ENCODE measurements at places on chromosomes 13 and 19. TPM values are rescaled to one million over a fixed set of nuclear protein-coding genes. Genes with fewer than 3 reads are reported as not detected.

DNA sequence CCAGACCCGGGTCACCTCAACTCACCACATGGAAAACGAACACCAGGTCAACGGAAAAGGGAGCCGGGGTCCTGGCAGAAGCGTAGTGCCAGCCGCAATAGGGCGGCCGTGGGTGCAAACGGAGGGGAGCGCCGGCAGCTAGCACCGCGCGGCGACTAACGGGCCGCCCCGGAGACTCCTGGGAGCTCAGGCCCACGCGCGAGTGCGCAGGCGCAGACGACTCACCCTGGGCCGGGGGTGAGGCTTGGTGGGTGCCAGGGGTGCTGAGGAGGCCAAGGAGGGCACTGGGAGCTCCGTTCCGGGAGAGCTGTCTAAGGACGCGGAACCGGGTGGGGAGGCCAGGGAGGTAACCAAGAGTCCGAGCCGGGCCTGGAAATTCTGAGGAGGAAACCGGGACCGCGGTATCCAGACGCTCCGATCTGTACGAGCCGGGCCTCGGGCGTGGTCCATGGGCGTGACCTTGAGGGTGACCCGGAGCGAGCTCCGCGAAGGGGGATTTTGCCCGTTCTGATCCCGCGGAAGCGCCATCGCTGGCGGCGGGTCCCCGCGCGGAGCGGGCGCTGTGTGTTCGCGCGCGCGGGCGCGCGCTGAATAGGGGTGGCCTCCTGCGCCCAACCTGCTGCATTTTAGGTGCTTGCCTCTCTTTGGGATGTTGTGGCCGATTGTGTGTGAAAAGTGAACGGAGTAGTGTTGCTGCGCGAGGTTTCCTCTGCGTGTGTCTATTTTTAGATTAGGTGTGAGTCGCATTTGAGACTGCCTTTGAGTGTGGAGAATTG, at the start of gene ZNF382:
TSS of gene ZNF382 (plus strand) at position 213 of the 776 bp plus-strand sequence. CDS start 4,602 bp downstream, outside the sequence.
- DNase-seq = peak; percentile 72

- no peak for DNase-seq
Observed at GRCh38 chr19:47152205-47152604, 21.6 kb downstream of the SAE1 start.

- no peak for DNase-seq
Observed at GRCh38 chr13:82961757-82962156, 920.5 kb downstream of the SLITRK1 start.

- no peak for DNase-seq
Observed at GRCh38 chr19:46082728-46083050, 41.8 kb downstream of the IGFL3 start.

GRCh38 chr13:97322740-97323342, 100.7 kb downstream of the MBNL2 start:
- no peak for DNase-seq

- DNase-seq = no peak
Observed at GRCh38 chr19:36169084-36169760, 17.0 kb upstream of the COX7A1 start.

- DNase-seq = no peak
Observed at GRCh38 chr13:30991184-30991583, 58.7 kb downstream of the TEX26 start.

TDRD12 gene
- 0.30 TPM for total RNA-seq

PGPEP1 gene
- total RNA-seq = 5.2 TPM

GRCh38 chr13:22108979-22109378, 438.1 kb downstream of the FGF9 start:
- no peak for DNase-seq

DNA sequence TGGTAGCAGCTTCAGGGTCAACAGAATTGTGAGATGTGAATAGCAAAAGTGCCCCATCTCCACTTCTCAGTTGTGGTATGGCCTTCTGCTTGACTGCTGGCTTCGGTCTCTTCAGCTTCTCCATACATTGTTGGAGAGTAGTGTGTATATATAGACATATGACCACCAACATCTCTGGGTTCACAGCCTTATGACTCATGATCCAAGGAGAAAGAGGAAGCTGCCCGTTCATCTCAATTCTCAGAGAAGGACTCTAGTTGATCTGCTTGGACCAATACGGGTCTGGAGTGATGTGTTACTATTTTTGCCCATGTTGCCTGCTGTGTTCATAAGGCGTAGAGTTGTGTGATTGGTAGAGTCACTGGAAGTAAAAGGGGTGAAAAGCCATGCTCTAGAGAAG, 3.6 kb upstream of the COMMD6 start:
- no peak for DNase-seq

ATP5F1D gene
- 140 TPM for total RNA-seq

DNA sequence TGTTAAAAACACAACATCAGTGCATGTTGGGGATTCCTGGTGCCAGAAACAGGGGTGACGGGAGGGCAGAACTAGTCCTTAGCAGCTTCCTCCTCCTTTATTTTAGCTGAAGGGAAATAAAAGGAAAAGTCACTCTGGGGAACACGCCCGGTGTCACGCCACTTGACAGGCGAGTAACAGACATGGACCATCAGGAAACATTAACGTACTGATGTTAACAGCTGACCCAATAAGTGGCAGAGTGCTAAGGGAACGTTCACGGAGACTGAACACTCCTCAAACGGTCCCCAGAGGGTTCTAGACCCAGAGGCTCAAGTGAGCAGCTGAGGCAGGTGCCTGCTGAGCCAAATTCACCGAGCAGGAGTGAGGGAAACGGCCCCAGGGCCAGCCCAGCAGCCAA, 13.9 kb upstream of the EIF3G start:
- no peak for DNase-seq

GNA15 gene
- total RNA-seq = not detected

TTC9B gene
- total RNA-seq = 1.7 TPM

IZUMO2 gene
- total RNA-seq = not detected

- no peak for DNase-seq
Observed at GRCh38 chr13:43387880-43388279, 364.5 kb downstream of the DNAJC15 start.

SH3GL1 gene
- 85.9 TPM for total RNA-seq

CBLC gene
- not detected for total RNA-seq

GTF3A gene
- total RNA-seq = 116 TPM

HSD11B1L gene
- total RNA-seq = 21.7 TPM

LHFPL6 gene
- 35.2 TPM for total RNA-seq

LILRA1 gene
- total RNA-seq = not detected

- DNase-seq = peak; percentile 74
Observed at GRCh38 chr19:55599842-55600661, at the start of gene ZNF524. Gene ZNF524 (plus strand): TSS chr19:55600288. CDS start chr19:55602113, 1,825 bp downstream.

DNA sequence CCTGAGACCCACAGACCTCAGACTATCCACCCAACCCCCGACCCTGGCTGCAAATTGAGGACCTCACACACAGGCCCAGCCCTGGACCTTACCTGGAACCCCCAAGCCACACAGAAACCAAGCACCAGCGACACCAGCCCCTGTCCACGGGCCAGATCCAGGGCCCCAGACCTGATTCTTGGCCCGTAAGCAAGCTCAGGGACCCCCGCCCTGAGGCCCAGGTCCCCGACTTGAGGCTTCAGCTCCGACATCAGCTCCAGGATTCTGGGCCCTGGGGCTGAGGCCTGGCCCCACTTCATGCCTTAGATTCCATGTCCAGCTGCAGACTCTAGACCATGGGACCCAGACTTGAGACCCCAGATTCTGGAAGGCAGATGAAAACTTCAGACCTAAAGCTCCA, 6.3 kb downstream of the TTYH1 start:
- no peak for DNase-seq

DNA sequence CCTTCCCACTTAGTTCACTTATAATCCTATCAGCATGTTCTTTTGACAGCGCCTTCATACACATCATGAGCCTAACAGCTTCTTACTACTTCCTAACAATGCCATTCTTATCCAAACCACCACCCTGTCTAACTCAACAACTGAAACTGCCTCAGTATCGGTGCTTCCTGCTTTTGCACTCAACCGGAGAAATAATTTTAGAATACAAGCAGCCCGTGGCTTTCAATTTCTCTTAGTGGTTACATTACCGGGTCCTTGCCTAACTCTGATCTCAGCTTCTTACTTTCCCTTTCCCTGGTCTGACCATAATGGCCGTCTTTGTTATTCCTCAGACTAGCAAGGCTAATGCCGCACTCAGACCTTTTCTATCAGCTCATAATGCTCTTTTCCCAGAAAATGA, 17.0 kb downstream of the ZFP82 start:
- DNase-seq = no peak

- DNase-seq = no peak
Observed at GRCh38 chr19:18424122-18424889, 5.1 kb downstream of the SSBP4 start.

ZNF418 gene
- 21.7 TPM for total RNA-seq

ERICH6B gene
- total RNA-seq = not detected

CATSPERD gene
- not detected for total RNA-seq

DNA sequence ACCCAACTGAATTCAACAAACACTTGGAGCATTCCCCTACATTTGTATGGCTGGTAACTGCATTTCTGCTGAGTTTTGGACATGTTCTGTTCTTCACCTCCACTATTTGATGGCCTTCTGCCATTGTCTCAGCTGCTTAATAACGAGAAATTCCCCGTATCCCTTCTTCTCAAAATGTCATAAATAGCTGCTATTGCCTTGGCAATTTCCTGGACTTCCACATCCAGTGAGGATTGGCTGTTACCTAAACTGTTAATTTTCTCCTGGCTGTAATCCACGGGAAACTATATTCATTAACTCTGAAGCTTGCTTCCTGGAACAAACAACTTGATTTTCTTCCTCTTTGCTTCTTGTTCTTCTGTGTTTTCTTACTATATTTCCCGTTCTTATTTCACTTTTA, 69.5 kb upstream of the TDRD3 start:
- DNase-seq = no peak

UNC13A gene
- 6.4 TPM for total RNA-seq

GRCh38 chr13:86087244-86087643, 288.0 kb upstream of the SLITRK6 start:
- no peak for DNase-seq

SYT3 gene
- total RNA-seq = 1.4 TPM

SLC15A1 gene
- not detected for total RNA-seq

GRCh38 chr13:51997641-51998330, 13.5 kb downstream of the ATP7B start:
- no peak for DNase-seq

DNA sequence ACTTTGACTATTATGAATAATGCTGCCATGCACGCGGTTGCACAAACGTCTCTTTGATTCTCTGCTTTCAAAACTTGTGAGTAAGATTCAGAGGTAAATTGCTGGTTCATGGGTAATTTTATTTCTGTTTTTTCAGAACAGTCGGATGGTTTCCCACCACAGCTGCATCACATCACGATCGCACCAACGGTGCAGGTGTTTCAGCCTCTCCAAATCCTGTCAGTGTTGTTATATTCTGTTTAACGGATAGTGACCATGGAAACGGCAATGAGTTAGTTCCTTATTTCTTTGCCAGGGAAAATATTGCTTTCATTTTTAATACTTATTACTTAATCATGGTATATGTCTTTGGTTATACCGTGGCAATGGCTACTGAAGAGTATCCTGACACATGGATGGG, 19.1 kb upstream of the ZNF835 start:
- DNase-seq = no peak

DNA sequence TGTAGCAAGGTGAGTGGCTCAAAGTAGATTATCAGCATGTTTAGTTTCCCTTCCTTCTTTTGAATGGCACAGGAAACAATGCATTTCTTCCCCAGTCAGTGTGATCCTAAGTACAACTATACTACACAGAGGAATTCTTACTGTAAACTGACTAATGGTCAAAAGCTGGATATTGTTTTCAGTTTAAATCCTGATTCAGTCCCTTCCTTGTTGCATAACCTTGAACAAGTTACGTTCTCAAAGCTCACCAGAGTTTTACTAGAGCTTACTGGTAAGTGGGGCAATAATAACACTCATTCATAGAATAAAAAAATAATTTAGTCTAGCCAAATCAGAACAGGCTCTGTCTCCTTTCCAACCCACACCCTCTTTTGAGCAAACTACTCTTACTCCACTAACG, 180.1 kb downstream of the POSTN start:
- no peak for DNase-seq

DNA sequence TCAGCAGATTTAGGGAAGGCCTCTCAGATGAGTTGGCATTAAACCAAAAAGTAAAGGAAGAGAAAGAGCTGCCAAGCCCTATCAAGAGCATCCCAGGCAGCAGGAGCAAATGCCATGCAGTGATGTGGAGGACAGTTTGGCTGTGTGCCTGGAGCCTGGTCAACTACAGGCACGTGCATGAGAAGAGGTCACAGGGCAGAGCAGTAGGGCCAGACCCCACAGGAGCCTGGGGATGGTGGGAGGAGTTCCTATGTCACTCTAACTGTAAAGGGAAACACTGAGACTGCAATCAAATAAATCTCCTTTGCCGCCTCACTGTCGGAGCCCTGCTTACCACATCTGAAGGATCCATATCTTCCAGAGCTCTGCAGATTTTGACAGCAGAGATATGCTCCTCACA, 240.5 kb downstream of the ENOX1 start:
- DNase-seq = no peak

GRCh38 chr13:80712026-80712425, 371.1 kb upstream of the SPRY2 start:
- no peak for DNase-seq

DNA sequence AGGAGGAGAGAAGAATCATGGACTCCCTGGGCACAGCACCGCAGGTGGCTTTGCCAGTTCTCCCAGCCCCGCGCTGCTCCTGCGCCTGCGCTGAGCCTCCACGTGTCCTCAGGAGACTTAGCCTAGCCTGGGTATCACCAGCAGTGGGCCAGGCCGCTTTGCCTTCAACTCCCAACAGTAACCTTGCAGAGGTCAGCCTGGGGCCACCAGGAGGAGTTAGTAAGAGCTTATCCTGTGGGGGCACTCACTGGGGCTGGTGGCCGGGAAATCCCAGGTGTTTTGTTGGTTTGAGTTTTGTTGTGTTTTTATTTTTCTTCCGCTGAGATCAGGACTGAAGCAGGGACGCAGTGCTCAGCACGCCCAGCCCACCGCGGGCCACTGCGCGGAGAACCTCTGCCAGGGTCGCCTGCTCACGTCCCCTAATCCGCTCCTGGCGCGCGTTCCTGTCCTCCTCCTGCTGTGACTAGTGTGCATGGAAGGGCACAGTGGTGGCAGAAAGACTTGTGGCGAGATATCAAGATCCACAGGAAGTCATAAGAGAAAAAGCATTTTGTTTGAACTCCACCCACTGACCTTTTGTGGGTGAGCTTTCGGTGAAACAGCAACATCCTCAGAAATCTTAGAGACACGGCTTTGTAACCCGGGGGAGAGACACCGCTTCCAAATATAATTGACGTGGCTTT, 207.4 kb upstream of the RFC3 start:
- peak; percentile 20 for DNase-seq

- no peak for DNase-seq
Observed at GRCh38 chr13:31919971-31920726, 111.4 kb upstream of the FRY start.

GRCh38 chr13:73902296-73902695, 231.9 kb downstream of the KLF12 start:
- DNase-seq = no peak

GRCh38 chr19:14248578-14249011, 42.6 kb upstream of the ADGRL1 start:
- DNase-seq = peak; percentile 75

GRCh38 chr19:50327461-50328223, 1.5 kb downstream of the KCNC3 start:
- no peak for DNase-seq
